MG63 (cell line): ENCODE measurements at places on chromosomes 3 and 15.
A peak's percentile ranks its signal among the peaks of the same experiment; 100 is the strongest.

GRCh38 chr3:156297582-156297981 lies 177.2 kb downstream of the KCNAB1 start:
- no peak for DNase-seq

- no peak for DNase-seq
These were observed 67.9 kb downstream of the PRICKLE2 start for GRCh38 chr3:64157150-64158035.

DNA sequence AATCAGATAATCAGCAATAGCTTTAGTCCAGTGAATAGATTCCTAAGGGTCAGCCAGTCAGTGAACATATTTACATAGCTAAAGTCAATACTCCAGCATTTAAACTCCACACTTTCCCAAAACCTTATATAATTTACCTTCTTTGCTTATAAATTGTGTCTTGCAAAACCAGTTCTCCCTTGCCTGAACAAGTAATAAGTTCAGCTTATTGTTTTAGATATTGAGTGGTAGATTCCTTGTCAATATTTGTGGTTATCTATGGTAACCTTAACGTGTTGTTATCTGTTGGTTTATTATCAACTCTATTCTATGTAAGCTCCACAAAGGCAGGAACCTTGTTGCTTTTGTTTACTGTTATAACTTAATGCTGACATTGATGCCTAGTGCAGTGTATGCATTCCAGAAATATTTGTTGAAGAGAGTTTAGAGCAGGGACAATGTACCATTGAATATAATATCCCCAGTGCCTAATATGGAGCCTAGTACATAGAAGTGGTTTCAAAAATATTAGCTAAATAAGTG lies 24.0 kb downstream of the PLSCR5 start:
- no peak for DNase-seq

GRCh38 chr3:139113231-139113992 lies 68.7 kb upstream of the PRR23C start:
- peak; percentile 9 for DNase-seq

GRCh38 chr15:32870240-32871033 lies 152.6 kb downstream of the GREM1 start:
- no peak for DNase-seq

DNA sequence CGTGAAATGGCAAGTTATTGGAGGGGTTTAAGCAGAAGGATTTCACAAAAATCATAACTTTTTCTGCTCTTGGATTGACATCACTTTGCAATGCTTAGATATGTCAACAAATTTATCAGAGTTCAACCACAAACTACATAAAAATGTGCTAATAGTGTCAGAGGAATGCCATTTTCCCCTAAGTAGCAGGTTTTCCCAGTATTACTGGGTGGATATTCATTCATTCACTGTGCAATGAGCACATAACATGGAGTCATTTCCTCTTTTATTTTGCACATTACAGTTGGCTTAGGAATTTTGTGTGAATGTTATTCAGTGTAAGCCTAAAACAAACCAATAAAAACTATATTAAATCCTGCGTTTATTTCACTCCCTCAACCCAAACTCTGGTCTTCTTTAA lies 537.3 kb upstream of the MCTP2 start:
- no peak for DNase-seq

DNA sequence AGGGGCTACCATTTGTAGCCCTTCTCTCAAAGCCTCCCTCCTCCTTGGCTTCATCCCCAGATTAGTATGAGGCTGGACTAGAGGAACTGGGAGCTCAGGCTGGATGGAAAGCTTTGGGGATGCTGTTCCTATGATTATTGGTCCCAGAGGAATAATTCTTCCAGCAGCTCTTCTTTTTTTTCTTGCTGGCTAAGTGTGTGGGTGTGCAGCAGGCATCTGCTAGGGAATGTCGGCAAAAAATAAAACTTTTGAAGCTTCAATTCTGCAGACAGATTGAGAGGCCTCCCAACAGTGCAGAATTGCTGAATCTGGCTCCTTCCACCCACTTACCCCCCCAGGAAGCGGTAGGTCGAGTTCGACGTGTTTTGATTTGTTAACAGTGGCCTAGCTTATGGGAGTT lies 138.5 kb upstream of the ANKRD28 start:
- DNase-seq = no peak

DNA sequence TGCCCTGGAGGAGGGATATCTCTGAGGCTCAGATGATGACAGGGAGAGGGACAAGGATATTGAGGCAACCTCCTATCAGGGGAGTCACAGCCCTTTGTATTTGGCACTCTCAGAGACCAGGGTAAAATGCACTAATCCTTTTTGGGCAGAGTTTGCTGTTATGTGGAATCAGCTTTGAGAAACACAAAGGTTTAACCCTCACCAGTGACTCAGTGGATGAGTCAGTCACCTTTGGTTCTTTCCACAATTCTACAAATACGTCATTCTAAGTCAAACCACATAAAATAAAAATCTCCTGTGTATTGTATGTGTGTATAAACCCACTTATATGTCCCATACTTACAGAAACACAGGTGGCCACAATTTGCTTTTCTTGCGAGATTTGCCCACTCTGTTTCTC lies 5.1 kb downstream of the LSAMP start:
- DNase-seq = peak; percentile 40

- DNase-seq = peak; percentile 37
These were observed 48.3 kb downstream of the SLC6A20 start for GRCh38 chr3:45748068-45748467.

- DNase-seq = no peak
These were observed 84.9 kb downstream of the B3GALNT1 start for GRCh38 chr3:161020256-161020655.

- DNase-seq = no peak
These were observed 1.5 kb downstream of the STXBP5L start for GRCh38 chr3:120909602-120909878.

DNA sequence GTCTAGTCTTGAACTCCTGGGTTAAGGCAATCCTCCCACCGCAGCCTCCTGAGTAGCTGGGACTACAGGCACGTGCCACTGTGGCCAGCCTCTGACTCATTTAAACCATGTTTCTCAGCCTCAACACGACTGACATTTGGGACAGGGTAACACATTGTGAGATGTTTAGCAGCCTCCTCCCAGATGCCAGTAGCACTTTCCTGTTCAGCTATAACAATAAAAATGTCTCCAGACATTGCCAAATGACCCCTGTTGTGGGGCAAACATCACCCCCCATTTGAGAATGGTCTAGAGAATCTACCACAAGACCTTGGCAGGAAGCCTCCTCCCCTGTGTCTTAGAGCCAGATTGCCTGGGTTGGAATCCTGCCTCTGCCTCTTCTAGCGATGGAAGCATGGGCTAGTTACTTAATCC lies 8.4 kb downstream of the TMEM40 start:
- peak; percentile 71 for DNase-seq

GRCh38 chr3:28917895-28918475 lies 362.9 kb upstream of the RBMS3 start:
- no peak for DNase-seq

GRCh38 chr3:172711454-172711795 lies 558 bp upstream of the NCEH1 start:
- DNase-seq = peak; percentile 56

- DNase-seq = peak; percentile 5
These were observed 171.1 kb upstream of the CCDC54 start for GRCh38 chr3:107206141-107206540.

- peak; percentile 78 for DNase-seq
These were observed 357.1 kb downstream of the ZPLD1 start for GRCh38 chr3:102791641-102792589.

GRCh38 chr3:57091521-57092273 lies 31.2 kb downstream of the SPATA12 start:
- no peak for DNase-seq

GRCh38 chr3:72158639-72159326 lies 373.8 kb upstream of the PROK2 start:
- DNase-seq = no peak

GRCh38 chr3:120355486-120355885 lies 6.3 kb upstream of the LRRC58 start:
- no peak for DNase-seq

- no peak for DNase-seq
These were observed 56.7 kb downstream of the LHFPL4 start for GRCh38 chr3:9496893-9497292.

GRCh38 chr3:113287111-113287802 lies 75.9 kb downstream of the BOC start:
- DNase-seq = peak; percentile 80

DNA sequence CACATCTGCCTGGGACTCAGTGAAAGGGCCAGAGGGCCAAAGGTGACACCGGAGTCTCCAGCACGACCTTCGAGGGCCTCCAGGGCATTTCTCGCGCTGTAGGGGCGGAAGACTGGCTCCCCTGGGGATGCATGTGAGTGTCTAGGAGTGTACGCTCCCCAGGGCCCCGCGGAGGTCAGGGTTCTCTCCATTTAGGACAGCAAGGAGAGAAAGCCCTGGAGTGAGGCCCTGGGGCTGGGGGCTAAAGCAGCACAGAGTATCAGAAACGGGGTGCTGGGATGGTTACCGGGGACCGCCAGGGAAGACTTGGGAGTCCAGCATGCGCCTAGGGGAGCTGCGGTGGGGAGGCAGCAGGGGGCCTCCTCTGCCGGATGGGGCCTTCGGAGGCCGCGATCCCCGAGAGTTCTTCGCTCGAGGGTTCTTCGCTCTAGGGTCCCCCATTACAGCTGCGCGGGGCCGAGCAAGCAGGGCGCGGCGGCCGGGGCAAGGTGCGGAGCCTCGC lies 595 bp upstream of the APBA2 start:
- no peak for DNase-seq

DNA sequence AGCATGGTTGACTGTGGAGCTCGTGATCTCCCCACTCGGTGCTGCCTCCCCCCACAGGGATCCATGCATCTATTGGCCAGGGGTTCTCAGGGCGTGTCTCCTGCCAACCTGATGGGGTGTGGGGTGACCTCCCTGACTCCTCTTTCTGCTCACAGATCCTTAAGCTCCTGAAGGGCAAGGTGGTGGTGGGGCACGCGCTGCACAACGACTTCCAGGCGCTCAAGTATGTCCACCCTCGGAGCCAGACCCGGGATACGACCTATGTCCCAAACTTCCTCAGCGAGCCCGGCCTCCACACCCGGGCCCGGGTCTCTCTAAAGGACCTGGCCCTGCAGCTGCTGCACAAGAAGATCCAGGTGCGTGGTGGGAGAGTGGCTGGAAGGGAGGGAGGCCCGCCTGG lies 7.9 kb downstream of the AEN start:
- DNase-seq = no peak

- DNase-seq = peak; percentile 62
These were observed 458 bp downstream of the MCF2L2 start for GRCh38 chr3:183427876-183428446.

DNA sequence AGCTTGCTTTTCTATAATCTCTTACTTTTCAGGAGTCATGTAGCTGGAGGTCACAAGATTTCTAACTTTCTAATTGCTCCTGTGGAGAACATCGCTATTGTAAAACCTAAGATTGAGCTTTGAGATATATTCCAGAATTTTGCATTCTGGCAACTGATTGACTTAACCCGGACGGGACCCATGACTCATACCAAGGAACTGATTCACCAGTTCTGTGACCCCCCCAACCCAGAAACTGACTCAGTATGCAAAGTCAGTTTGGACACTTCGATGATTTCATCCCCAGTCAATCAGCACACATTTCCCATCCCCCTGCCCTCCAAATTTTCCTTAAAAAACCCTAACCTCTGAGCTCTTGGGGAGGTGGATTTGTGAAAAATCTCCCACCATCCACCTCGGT lies 396.5 kb upstream of the GBE1 start:
- DNase-seq = peak; percentile 57

GRCh38 chr15:57041416-57041815 lies 123.0 kb downstream of the TCF12 start:
- no peak for DNase-seq

DNA sequence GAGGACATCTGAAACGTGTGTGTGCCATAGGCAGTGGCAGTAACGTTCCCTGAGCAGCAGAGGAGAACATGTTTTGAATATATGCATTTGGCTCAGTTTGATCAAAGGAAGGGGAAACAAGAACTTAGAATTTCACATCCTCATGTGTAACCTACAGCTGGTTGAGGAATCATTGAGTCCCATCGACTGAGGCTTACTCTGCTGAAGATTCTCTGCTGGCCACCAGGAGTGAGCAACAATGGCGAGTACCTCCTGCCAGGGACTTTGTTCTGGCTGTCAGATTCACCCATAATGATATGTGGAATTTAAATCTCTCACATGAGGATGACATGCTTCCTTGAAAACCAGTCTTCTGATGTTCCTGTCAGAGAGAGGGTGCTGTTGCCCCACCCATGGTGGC lies 21.3 kb downstream of the GORASP1 start:
- DNase-seq = no peak

DNA sequence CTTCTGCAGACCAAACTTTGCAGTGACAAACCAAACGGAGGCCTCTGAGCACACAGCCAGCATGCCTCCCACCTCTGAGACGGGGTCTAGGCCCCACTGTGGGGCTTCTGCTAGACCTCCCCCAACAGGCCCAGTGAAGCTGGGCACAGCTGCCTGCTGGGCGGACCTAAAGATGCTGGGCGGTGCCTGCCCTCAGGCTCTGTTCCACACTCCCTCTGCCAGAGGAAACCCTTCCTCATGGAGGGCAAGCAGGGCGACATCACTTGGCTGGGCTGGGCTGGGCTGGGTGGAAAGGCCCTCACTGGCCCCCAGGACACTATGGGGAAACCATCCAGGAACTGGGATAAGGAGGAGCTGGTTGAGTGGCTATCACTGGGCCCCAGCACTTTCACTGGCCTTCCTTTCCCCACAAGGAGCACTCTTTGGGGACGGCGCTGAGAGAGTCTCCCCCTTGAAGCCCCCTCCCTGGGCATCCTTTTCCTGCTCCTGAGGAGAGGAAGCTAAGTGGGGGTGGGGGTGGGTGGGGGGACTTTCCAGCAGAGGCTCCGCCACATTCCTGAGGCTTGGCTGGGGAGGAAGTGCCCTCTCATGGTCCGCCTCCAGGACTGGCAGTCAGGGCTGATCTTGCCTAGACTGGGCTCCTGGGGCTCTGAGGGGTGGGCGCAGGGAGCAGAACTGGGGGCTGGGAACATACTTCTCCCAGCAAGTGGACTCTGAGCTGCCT lies 98.1 kb upstream of the HACD2 start:
- DNase-seq = peak; percentile 30

DNA sequence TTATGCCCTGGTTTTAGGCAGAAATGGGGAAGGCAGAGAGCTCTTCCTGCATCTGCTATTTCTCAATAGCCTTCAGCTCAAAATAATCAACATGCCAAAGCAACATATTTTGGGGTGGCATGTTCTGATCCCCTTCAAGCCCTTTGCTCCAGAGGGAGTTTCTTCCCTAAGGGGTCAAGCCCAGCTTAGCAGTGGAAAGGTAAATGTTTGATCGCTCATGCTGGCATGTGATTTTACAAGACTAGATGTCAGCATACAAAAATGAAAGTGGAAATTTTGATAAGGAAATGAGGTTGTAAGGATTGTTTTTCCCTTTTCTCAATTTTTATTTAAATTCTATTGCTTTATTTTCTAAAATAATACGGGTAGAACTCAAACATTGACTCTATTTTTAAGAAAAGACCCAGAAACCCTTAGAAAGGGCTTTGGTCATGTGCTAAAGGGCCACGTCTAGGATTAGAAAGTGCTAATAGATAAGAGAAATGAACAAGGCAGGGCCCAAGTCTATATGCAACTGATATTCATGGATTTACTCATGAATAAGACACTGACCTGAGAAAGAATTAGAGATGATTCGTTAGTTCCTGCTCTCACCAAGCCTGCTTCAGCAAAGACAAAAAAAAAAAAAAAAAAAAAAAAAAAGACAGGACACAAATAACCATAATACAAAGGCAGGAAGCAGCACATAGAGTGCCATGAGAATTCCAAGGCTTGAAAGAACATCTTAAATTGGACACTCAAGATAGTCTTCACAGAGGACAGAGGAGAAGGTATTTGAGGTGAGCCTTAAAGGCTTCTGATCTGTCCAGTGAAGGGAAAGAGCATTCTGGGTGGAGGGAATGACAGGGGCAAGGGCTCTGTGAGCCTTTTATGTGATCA lies 55.0 kb upstream of the NR2E3 start:
- no peak for DNase-seq
